ENCODE measurements at places on chromosomes 3 and 15.

DNA sequence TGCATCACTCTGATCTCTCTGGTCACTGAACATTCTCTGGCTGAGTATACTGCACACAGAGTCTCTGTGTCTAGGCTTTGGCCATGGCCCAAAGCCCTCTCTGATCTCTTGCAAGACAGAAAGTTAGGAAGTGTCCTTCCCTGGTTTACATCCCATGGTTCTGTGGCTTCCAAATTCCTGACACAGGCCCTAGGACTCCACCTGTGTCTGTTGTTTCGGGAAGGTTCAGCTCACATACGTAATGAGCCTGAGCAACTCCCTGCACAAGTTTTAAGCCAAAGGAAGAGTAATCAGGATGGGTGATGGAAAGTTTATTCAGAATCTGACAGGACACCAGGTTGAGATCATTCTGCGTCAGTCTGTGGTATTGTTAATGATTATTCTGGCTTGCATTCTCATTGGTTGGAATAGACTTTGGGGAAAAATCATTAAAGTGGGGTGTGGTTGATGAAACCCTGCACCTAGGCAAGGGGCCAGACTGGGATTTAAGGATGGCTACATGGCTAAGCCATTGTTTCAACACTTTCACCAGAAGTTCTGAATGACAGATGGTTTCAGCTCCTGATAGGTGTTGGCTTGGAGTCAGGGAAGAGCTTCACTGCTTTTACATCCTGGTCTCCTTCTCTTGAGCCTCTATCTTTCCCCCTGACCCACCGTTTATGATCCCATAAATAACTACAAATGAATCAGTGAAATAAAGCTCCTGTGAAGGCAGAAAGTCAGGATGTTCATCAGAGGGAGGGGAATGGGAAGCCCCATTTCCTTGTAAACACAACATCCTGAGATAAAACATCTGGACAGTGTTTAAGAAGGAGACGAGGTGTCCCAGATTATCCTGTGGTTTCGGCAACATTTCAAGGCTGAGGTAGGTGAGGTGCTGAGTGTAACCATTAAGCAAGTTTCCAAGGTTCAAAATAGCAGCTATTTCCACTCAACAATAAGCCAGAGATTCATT lies 14.1 kb downstream of the LCMT2 start:
- no peak for DNase-seq

GRCh38 chr15:100572362-100572983 lies 29.5 kb downstream of the LINS1 start:
- no peak for DNase-seq

GRCh38 chr15:78208887-78209645 lies 25.3 kb downstream of the ACSBG1 start:
- DNase-seq: no peak

GRCh38 chr3:192011137-192011536 lies 550.2 kb downstream of the PYDC2 start:
- no peak for DNase-seq

DNA sequence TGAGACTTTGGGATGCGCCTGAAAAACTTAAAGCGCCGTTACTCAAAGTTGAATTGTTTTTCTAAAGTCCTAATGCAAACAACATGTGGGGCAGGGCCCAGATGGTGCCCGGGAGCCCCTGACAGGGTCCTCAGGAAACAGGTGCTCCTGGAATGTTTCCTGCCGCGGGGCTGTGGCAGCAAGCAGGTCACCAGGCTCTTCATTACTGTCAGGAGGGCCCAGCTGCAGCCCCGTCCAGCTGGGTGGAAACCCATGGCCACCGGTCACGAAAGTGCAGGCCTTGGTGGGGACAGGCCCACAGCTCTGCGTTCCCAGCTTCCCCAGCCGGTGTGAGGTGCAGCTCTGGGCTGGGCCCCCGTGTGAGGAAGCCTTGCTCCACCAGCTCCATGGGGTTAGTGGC lies 63.9 kb upstream of the GATA2 start:
- no peak for DNase-seq

DNA sequence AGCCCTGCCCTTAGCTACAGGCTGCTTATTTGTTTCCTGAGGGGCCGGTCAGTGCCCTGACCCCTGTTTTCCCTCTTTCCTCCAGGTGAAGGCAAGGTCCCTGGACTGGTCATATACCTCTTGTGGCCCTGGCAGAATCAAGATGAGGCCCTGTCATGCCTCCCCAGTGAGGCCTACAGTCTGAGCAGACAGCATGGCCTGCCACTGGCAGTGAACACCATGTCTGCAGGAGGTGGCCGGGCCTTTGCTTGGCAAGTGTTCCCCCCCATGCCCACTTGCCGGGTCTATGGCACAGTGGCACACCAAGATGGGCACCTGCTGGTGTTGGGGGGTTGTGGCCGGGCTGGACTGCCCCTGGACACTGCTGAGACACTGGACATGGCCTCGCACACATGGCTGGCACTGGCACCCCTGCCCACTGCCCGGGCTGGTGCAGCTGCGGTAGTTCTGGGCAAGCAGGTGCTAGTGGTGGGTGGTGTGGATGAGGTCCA lies 1.2 kb downstream of the KLHDC8B start:
- DNase-seq: no peak

- DNase-seq: no peak
Measured at GRCh38 chr15:56608140-56608778, 125.0 kb downstream of the ZNF280D start.

DNA sequence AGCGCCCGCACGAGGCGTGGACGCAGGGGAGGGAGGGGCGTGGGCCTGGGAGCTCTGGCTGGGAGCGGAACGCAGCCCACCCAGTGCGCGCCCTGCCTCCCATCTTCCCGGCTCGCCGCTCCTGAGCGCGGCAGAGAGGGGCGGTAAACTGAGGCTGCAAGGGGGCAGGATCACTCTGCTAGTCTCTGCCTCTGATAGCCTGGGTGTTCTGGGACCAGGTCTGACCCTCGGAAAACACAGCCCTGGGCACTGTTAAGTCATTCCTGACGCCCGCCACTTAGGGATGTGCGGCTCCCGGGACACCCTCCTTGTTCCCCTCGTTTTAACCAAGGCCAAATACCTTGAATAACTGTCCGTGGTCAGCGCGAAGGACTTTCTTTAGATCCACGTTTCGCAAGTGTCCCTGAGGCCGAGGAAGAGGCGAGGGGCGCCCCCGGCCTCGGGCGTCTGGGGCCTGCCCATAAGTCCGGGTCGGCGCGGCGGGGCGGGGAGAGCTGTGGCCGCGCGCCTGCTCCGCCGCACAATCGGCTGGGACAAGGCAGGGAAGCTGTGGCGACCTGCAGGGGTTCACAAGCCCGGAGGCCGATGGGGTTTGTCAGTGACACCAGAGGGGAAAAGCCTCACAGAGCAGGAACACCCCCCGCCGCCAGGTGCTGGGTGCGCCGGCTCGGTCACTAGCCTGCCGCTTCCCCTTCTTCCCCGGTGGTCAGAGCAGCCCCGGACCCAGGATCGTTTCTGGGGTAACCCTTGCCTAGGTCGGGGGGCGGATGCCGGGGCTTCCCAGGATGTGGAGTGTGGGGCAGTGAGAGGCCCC lies 1.5 kb downstream of the ITPKA start:
- DNase-seq: peak; percentile 54

GRCh38 chr3:80014576-80014975 lies 246.8 kb upstream of the ROBO1 start:
- no peak for DNase-seq

DNA sequence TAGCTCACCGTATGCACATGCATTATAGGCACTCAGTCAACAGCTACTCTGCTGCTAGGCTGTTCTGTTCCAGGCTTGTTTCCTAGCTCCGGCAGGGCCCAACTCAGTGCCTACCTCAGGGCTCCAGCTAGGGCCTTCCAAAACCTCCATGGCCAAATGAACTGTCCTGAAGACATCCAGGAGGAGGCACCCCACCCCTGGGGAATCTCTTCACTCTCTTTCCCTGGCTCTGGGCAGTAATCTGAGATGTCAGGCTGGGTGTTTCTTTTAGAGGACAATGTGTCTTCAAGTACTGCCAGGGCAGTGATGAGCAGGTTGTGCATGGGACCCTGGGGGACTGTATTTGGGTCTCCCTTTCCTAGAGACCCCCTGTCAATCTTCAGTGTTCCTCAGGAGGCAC lies 38.3 kb upstream of the TPM1 start:
- DNase-seq: no peak

DNA sequence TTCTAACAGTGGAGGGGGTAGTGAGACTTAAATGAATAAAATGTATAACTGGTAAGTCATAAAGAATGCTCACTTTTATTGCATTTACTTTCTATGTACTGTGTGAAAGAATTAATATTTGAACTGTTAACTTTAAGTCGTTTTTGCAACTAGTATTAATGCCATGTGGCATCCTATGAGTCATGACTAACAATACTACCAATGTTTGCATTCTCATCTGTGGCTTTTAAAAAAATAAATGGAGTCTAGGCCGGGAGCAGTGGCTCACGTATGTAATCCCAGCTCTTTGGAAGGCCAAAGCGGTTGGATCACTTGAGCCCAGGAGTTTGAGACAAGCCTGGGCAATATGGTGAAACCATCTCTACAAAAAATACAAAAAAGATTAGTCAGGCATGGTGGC lies 5.2 kb downstream of the C3orf49 start:
- no peak for DNase-seq

GRCh38 chr15:31465083-31465955 lies 138.7 kb downstream of the KLF13 start:
- no peak for DNase-seq

GRCh38 chr15:79592126-79592525 lies 160.0 kb downstream of the MINAR1 start:
- no peak for DNase-seq

DNA sequence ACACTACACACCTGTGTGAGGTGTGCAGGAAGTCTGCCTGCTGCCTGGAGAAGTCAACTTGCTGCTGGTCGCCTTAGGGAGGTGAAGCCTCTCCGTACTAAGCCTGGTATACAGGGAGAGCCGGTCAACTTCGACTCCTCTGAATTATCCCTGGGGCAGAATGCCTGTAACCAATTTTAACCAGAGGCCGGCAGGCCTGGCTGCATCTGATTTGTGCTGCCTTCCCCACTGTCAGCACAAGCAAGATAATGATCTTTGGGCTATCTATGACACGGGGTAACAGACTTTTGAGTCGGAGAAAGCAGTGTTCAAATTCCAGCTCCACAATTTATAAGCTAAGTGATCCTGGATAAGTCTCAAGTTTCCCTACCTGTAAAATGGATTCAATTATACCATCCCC lies 42.3 kb downstream of the MAGEF1 start:
- DNase-seq: no peak

DNA sequence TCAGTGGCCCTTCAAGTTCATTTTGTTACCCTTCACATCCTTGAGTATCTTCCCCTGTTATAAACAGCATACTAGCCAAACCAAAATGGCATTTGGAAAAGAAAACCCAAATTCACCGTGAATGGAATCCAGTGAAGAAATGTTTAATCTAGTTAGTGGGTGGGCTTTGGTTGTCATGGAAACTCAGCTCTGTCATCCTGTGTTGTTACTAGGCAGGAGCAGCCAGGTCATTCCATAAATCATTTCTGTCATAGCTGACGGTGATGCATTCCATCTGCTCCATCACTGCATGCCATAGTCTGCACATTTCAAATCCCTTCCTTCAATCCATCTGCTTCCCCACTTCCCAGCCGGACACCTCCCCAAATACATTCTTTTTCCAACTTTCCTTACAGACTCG lies 140.4 kb upstream of the CGNL1 start:
- no peak for DNase-seq

DNA sequence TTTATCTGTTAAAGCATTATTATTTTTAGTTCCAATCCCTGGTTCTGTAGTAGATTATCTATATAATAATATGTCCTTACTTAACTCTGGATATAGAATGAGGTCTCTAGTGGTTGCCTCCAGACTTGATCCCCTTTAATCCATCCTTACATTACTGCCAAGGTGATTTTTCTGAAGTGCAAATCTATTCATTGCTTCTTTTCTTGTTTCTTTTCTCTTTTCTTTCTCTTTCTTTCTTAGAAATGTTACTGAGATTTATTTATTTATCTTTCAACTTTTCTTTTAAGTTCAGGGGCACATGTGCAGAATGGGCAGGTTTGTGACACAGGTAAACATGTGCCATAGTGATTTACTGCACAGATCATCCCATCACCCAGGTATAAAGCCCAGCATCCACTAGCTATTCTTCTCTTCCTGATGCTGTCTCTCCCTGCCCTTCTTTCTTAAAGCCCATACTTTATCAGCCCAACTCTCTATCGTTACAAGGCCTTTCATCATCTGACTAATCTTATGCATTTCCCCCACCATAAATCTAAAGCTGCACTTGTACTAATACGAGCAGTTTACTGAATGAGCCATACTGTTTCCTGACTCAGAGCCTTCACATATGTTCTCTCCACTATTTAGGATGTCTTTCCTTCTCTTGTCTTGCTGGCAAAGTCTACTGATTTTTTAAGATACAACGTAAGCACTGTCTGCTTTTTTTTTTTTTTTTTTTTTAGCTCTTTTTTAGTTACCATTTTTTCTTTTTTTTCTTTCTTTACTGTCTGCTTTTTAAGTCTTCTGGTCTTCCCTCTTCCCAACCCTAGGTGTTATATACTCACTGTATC lies 4.6 kb downstream of the GLCE start:
- no peak for DNase-seq

GRCh38 chr3:162354356-162354755 lies 857.7 kb downstream of the OTOL1 start:
- DNase-seq: no peak

- DNase-seq: no peak
Measured at GRCh38 chr3:16498130-16498890, 15.2 kb downstream of the RFTN1 start.

GRCh38 chr3:69784954-69785514 lies 45.8 kb downstream of the MITF start:
- DNase-seq: no peak

GRCh38 chr3:45477041-45477725 lies 88.8 kb downstream of the LARS2 start:
- DNase-seq: no peak

DNA sequence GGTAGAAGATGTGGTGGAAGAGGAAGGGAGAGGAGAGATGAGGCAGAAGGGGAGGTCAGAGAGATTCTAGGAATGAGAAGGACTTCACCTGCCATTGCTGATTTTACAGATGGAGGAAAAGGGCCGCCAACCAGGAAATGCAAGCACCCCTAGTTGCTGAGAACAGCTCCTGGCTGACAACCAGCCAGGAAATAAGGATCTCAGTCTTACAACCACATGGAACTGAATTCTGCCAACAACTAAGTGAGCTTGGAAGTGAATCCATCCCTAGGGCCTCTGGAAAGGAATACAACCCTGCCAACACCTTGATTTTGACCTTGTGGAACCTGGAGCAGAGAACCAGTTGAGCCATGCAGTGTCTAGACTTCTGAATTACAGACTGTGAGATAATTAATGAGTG lies 86.6 kb downstream of the EDEM1 start:
- no peak for DNase-seq

DNA sequence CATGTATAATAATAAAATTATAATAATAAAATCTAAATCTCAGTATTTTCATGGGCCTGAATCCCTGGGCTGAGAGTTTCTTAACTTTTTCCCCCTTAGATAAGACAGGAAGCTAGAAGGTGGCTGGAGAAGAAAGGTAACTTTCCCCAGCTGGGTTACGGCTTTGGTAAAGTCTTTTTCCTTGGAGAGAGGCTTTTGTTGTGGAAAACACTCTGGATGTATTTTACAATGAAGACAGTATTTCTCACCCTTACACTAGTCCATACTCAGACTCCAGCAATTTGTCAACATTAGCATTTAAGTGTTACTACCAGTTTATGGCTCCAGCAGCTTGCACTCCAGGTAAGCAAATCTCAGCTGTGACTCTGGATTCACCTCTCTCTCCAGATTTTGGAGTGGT lies 34.9 kb downstream of the APH1B start:
- no peak for DNase-seq
